ENCODE measurements at places on chromosomes 7 and 10. TPM values are rescaled to one million over a fixed set of nuclear protein-coding genes. Genes with fewer than 3 reads are reported as not detected.
A peak's percentile ranks its signal among the peaks of the same experiment; 100 is the strongest.

Gene MMD2
- not detected for total RNA-seq

DNA sequence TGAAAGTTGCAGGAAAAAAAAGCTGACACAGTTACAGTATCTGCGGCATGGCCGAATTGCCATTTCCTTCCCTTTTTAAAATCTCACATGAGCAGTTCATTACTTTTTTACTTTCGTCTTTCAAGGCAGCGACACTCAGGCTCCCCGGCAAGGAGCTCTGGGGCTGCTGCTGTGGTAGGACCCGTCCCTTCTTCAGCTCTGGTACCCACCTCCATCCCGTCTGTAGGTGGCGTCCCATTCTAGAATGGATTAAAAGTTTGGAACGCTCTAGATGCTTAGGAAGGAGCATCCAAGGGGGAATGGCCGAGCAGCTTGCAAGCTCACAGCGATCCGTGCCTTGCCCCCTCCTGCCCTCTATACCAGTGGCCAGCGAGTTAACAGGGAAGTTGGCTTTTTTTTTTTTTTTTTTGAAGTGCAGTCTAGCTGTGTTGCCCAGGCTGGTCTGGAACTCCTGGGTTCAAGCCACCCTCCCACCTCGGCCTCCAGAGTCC lies 22.8 kb upstream of the TTYH3 start:
- peak overlapping the region; percentile 2 for H3K27ac ChIP-seq
- no peaks in the 10 kb centered on the region for H3K36me3 ChIP-seq
- peaks cover 13% of the 10 kb centered on the region for H3K4me1 ChIP-seq
- no peak overlapping the region for H3K4me3 ChIP-seq
- peak; percentile 50 for DNase-seq

GRCh38 chr10:91879515-91880170 lies 29.6 kb downstream of the FGFBP3 start:
- H3K27ac ChIP-seq, result no peak overlapping the region
- no peaks in the 10 kb centered on the region for H3K36me3 ChIP-seq
- H3K27me3 ChIP-seq, result peaks cover 2% of the 10 kb centered on the region
- H3K4me1 ChIP-seq, result no peaks in the 10 kb centered on the region

GRCh38 chr10:129419397-129419796 lies 47.6 kb upstream of the MGMT start:
- no peaks in the 10 kb centered on the region for H3K36me3 ChIP-seq
- H3K4me3 ChIP-seq, result no peak overlapping the region

- peaks cover 4% of the 10 kb centered on the region for H3K27me3 ChIP-seq
- H3K4me1 ChIP-seq, result no peaks in the 10 kb centered on the region
- DNase-seq, result no peak
- H3K4me3 ChIP-seq, result no peak overlapping the region
- peak overlapping the region; percentile 26 for H3K27ac ChIP-seq
- no peaks in the 10 kb centered on the region for H3K36me3 ChIP-seq
These were observed 26.9 kb downstream of the RAMP3 start for GRCh38 chr7:45184326-45185027.

DNA sequence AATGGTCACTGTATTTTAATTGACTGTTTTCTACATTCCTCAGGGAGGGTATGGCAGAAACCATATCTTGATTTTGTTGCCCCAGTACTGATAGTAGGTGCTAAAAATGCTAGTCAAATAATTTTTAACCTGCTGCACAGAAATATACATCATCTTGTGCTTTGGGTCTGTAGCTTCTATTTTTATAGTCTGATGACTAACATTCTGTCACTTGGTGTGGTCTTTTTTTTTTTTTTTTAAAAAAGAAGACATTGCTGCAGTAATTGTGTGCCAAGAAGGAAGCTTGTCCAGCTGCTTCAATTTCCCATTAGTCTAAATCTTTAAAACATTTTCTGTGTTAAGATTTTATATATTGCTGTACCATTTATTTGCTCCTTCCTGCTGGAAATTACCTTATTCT lies 83.6 kb downstream of the ICA1 start:
- peaks cover 13% of the 10 kb centered on the region for H3K36me3 ChIP-seq
- peaks cover 3% of the 10 kb centered on the region for H3K27me3 ChIP-seq
- H3K4me3 ChIP-seq, result no peak overlapping the region
- H3K4me1 ChIP-seq, result peaks cover 50% of the 10 kb centered on the region
- no peak for DNase-seq
- peak overlapping the region; percentile 99 for H3K27ac ChIP-seq

DNA sequence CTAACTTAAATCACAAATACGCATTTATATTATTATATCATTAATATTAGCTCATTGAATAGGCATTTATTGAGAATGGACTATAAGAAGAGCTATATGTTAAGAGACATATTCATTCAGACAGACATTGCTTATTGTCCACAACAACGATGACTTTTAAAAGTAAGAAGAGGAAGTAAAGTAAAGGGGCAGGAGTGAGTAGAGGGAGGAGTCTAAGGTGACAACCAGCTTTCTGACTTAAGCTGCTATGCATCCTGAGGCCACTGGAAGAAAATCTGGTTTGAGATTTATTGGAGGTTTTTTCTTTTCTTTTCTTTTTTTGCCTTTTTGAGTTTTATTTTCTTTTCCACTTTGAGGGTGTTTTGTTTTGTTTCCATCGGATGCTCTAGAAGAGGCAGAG lies 723.5 kb downstream of the GRM8 start:
- no peak overlapping the region for H3K27ac ChIP-seq
- no peaks in the 10 kb centered on the region for H3K27me3 ChIP-seq
- no peak for DNase-seq

DNA sequence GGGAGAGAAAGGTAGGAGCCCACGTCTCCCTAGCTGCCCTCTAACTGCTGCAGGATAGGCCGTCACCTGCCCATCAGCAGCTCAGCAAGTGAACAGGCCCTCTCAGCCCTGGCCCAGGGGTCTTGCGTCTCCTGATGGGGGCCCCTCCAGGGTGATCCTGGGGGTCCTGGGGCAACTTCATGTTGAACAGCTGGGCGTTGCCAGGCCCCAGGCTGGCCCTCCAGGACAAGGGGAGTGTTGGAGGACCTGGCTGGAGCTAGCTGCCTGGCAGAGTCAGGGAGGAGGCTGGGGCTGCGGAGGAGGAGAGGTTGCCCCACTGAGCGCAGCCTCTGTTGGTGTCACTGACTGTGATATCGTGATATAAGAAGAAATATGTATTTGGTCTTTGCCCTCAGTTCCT lies 34.7 kb downstream of the SPOCK2 start:
- H3K27ac ChIP-seq, result no peak overlapping the region
- H3K4me3 ChIP-seq, result no peak overlapping the region
- H3K36me3 ChIP-seq, result no peaks in the 10 kb centered on the region
- H3K27me3 ChIP-seq, result no peaks in the 10 kb centered on the region
- peaks cover 5% of the 10 kb centered on the region for H3K4me1 ChIP-seq
- no peak for DNase-seq

All from activated CD8-positive, alpha-beta T cell treated with anti-CD3 and anti-CD28 coated beads, Interleukin-2, amount 10 ng/mL, durations not matched to agents 7 days and 5 days (primary cell).